ENCODE measurements at places on chromosomes 1 and 21.

DNA sequence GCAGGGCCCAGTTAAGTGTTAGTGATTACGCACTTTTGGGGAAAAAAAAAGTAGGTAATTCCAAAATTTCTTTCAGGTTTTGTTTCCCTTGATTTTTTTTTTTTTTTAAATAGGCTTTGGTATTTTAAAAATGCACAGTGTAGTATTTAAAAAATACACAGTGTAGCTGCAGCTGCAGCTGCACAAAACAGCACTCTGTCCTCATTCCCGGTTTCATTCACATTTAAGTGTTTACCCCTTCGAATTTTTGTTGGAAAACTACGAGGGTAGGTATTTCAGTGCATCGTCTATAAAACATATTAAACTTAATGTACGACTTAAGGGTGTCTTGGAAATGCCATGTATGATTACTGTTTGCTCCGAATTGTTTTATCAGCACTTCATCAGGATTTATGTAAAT, 3.4 kb downstream of the NEK7 start:
- no peak for DNase-seq

DNA sequence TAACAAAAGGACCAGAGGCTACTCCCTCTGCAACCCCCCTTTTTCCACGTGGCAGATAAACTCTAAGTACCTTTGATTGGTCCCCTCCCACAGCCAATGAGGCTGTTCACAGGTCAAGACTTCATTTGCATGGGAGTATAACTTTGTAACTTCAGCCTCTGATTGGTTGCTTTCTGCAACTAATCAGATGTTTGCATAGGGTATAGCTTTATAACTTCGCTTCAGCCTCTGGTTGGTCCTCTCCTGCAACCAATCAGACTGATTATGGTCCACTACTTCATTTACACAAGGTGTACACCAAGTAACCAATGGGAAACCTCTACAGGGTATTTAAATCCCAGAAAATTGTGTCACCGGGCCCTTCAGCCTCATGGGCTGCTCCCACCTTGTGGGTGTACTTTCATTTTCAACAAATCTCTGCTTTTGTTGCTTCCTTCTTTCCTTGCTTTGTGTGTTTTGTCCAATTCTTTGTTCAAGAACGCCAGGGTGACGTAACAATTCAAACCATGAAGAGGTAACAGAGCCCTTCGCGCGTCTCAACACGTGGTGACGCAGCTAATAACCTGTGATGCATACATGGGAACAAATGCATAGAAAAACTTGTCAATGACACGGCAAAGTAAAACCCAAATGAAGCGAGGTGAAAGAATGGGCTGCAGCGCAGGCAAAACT, 47.2 kb downstream of the VPS26C start:
- DNase-seq, result no peak

GRCh38 chr1:55375617-55376258, 160.6 kb upstream of the USP24 start:
- peak; percentile 13 for DNase-seq

DNA sequence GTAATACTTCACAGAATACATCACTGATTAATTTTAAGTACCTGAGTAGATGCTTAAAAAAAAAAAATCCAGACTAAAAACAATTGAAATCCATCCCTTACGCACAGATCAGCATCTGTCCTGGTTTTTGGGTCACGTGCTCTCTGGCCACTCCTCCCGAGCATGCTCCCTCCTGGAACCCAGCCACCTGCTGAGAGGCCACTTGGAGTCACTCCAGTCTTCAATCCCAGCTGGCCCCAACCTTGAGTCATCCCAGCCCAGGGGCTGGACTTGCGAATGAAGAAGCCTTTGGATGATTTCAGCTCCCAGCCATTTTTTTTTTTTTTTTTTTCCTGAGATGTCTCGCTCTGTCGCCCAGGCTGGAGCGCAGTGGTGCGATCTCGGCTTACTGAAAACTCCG, 8.9 kb downstream of the MAP1LC3C start:
- peak; percentile 85 for DNase-seq

GRCh38 chr1:15411593-15412137, 2.0 kb downstream of the EFHD2 start:
- DNase-seq, result peak; percentile 64

DNA sequence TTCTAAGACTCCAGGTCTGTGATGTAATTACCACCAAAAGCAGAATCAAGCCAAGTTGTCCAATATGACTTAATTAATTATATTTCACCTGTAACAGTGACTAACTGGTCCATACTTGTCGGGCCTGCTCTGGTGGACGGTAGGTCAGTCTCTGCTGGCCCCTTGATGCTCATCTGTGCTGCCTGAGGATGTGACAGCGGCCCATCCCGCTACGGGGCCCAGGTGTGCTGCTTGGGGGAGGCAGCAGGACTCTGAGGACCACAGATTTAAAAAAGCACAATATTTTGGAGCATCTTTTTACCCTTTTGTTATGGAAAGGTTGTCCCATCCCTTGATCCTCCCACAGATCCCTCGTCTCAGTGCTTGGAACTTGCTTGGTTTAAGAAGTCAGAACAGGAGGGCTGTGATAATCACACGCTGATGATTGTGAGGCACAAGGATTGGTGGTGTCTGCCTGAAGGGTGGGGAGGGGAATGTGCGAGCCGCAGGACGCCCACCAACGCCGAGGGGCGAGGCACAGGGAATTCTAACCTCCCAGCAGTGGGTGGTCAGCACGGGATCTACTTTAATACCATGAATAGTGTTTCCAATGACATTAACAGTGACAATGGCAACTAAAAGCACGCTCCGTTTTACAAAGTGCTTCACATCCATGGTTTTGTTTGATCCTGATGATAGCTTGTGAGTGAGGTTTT, 27.8 kb upstream of the UMODL1 start:
- no peak for DNase-seq

- DNase-seq, result no peak
Observed at GRCh38 chr1:99670583-99670982, 24.7 kb downstream of the PALMD start.

GRCh38 chr1:211685823-211686222, 10.4 kb upstream of the NEK2 start:
- no peak for DNase-seq

GRCh38 chr1:205928317-205928716, 14.9 kb downstream of the SLC26A9 start:
- no peak for DNase-seq

- DNase-seq, result peak; percentile 21
Observed at GRCh38 chr1:223556414-223557129, 108.9 kb downstream of the CAPN8 start.

DNA sequence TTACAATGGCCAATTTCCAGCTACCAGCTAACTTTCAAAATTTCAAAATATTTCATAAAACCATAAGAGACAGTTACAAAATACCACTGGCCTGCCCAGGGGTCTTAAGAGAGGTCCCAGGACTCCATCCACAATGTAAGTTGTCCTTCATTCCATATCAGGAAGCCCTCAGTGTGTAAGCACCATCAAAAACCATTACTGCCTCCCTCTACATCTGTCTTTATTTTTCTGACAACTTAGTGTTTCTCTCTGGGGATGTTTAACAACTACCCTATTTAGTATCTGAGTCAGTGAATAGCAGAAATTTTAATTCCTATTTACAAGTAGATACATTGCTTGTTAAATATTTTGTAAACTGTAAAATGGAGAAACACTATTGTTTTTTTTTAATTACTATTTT, 339.3 kb upstream of the ADAMTS5 start:
- DNase-seq, result no peak

DNA sequence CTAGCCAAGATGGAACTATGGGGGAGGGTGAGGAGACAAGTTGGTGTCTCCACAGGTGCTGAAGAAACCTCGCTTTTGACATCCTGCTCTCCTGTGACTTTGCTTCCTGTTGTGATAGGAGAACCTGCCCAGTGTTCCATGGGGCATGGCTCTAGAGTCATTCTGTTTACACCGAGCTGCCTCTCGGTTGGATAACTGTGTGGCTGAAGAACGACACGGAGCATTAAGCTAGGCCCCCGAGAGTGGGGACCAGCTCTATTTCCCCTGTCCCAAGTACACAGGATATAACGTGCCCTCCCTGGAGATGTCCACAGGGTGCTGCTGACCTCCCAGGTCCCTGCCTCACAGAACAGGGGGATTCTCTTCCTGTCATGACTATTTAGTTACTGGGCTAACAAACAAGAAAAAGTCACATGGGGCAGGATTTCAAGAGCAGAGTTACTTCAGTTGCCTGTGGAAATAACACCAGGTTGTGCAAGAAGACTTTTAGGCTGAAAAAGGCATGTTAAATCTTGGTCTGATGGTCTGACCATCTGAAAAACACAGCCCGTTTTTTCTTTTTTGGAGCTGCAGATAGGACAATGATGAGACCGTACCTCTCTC, 29.4 kb upstream of the PPP2R5A start:
- DNase-seq, result no peak

- no peak for DNase-seq
Observed at GRCh38 chr1:29645586-29645985, 409.3 kb downstream of the PTPRU start.

- no peak for DNase-seq
Observed at GRCh38 chr1:66380452-66381212, 153.3 kb upstream of the SGIP1 start.

Measured in trophoblast cell (in vitro differentiated cells and primary cell).